SJSA1 (cell line): ENCODE measurements at places on chromosomes 1 and 21. TPM values are rescaled to one million over a fixed set of nuclear protein-coding genes. Genes with fewer than 3 reads are reported as not detected.

- DNase-seq: no peak
- no peak overlapping the region for H3K4me3 ChIP-seq
- H3K4me1 ChIP-seq: peaks cover 11% of the 10 kb centered on the region
- H3K27ac ChIP-seq: no peak overlapping the region
Measured at GRCh38 chr1:21670059-21670881, 1.1 kb upstream of the RAP1GAP start.

DNA sequence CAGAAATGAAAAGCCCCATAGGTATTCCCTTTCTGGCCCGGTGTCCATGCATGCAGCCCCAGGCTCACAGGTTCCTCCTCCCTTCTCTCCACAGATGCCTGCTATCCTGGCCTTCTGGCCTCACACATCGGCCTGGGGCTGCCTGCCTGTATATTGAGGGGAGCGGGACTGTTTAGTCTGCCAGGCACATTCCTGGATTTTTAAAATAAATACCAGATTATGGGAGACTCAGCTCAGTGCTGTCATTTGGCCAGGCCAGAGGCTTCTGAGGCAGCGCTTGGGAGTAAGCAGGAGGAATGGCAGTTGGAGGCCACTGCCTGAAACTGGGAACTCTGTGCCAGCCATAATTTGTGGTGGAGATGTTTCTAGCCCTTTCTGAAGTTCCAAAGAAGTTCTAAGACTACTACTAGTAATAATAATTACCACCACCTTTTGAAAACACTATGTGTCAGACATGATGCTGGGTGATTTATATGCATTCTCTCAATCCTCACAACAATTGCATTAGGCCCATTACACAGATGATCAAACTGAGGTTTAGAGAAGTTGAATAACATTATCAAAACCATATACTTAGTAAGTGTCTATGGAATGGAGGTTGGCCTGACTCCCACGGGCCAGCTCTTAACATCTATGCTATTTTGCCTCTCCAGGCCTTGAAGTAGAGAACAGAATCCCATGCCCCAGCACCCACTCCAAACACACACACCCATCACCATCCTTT, 107.6 kb downstream of the PLXNA2 start:
- peak; percentile 69 for DNase-seq
- H3K4me1 ChIP-seq: peaks cover 40% of the 10 kb centered on the region
- no peaks in the 10 kb centered on the region for H3K27me3 ChIP-seq
- peak overlapping the region; percentile 43 for H3K27ac ChIP-seq
- H3K36me3 ChIP-seq: peaks cover 28% of the 10 kb centered on the region; the same call in 1 of the 2 replicates

- DNase-seq: no peak
- H3K4me3 ChIP-seq: peak overlapping the region; percentile 95
- H3K27ac ChIP-seq: peak overlapping the region; percentile 87
- H3K27me3 ChIP-seq: no peaks in the 10 kb centered on the region
Measured at GRCh38 chr1:11100149-11100493, 452 bp upstream of the EXOSC10 start.

DNA sequence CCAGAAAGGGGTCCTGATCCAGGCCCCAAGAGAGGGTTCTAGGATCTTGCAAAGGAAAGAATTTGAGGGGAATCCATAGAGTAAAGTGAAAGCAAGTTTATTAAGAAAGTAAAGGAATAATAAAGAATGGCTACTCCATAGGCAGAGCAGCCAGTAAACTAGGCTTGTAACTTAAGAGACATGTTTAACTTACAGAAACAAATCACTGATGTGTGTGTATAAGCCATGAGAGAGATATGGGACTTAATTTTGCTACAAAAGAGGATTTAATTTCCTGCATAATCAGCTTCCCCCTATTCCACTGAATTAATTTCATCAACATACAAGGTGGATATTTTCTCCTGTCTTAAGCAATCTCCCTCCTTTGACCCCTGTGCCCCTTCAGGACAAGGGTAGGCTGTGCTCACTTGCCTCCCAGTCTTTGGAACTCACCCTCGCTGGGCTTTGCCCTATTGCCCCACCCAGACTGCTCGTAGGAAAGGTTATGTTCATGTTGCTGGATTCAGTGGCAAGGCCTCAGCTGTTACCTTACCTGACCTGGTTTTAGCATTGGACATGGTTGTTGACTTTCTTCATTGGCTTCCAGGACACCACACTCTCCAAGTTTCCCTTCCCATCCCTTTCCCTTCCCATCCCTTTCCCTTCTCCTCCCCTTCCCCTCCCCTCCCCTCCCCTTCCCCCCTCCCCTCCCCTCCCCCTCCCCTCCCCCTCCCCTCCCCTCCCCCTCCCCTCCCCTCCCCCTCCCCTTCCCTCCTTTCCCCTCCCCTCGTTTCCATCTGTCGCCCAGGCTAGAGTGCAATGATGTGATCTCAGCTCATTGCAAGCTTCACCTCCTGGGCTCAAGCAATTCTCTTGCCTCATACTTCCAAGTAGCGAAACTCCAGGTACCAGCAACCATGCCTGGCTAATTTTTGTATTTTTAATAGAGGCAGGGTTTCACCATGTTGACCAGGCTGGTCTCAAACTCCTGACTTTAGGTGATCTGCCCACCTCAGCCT, 44.6 kb downstream of the TBCE start:
- peaks cover 3% of the 10 kb centered on the region; the same call in 1 of the 2 replicates for H3K4me1 ChIP-seq
- H3K4me3 ChIP-seq: no peak overlapping the region
- H3K27me3 ChIP-seq: no peaks in the 10 kb centered on the region
- H3K36me3 ChIP-seq: peaks cover 12% of the 10 kb centered on the region; the same call in 1 of the 2 replicates
- DNase-seq: no peak
- H3K27ac ChIP-seq: no peak overlapping the region

- H3K4me3 ChIP-seq: no peak overlapping the region
- peaks cover 49% of the 10 kb centered on the region for H3K4me1 ChIP-seq
- peak overlapping the region; percentile 84 for H3K27ac ChIP-seq
- no peak for DNase-seq
Measured at GRCh38 chr1:244965185-244966030, 101.1 kb upstream of the HNRNPU start.

DNA sequence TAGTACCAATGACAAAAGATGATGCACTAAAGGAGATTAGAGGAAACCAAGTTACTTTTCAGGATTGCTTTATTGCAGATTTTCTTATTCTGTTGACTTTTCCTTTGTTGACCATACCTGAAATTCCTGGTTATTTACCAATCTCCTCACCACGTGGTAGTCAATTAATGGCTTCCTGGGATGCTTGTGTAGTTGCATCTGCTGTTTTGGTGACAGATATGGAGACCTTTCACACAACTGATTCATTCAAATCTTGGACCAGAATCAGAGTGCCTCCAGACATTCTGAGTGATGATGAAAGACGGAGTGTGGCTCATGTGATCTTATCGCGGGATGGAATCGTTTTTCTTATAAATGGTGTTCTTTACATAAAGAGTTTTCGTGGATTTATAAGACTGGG, 91.3 kb downstream of the CATSPERE start:
- H3K4me3 ChIP-seq: no peak overlapping the region
- H3K27me3 ChIP-seq: no peaks in the 10 kb centered on the region
- DNase-seq: no peak
- H3K4me1 ChIP-seq: no peaks in the 10 kb centered on the region
- no peaks in the 10 kb centered on the region for H3K36me3 ChIP-seq

- no peak overlapping the region for H3K27ac ChIP-seq
- no peak overlapping the region for H3K4me3 ChIP-seq
- no peaks in the 10 kb centered on the region for H3K36me3 ChIP-seq
- H3K4me1 ChIP-seq: no peaks in the 10 kb centered on the region
- DNase-seq: no peak
Measured at GRCh38 chr1:184838504-184838951, 83.9 kb upstream of the EDEM3 start.

DNA sequence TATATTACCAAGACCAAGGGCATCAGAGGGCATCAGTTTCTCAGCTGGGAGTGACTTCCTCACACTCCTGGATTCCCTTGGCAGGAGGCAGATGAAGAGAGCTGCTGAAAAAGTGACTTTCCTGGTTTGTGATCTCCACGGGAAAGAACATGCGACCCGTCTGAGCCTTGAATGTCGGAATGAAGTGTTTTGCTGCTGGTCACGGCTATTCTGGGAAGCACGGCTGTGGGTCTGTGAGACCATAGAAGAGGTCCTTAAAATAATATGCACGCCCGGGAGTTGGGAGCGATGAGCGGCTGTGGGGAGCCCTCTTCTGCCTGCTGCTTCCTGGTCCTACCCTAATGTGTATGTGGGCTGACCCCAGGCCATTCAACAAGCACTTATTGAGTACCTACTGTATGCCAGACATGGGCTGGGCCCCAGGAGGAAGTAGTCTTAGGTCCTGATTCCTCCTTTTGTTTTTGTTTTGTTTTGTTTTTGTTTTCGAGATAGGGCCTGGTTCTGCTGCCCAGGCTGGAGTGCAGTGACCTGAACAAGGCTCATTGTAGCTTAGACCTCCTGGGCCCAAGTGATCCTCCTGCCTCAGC, 13.2 kb upstream of the UMODL1 start:
- H3K4me3 ChIP-seq: no peak overlapping the region
- peak overlapping the region; percentile 83 for H3K27ac ChIP-seq
- H3K27me3 ChIP-seq: no peaks in the 10 kb centered on the region
- H3K36me3 ChIP-seq: no peaks in the 10 kb centered on the region
- H3K4me1 ChIP-seq: peaks cover 31% of the 10 kb centered on the region

DNA sequence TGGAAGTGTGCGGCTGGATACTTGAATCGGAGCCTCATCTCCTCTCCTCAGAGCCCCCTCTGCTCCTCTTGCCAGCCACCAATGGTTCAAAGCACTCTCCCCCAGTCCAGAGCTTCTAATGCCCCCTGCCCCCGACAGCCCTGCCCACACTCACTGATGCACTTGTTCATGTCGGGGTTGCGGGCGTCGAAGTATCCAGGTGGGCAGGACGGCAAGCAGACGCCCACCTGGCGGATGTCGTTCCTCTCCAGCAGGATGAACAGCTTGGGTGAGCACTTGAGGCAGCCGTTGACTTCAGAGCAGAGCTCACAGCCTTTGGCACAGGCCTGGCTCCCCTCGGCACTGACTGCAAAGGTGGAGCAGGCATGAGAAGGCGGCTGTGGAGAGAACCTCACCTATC, 18.4 kb downstream of the RSPO1 start:
- H3K27me3 ChIP-seq: peaks cover 84% of the 10 kb centered on the region
- H3K36me3 ChIP-seq: no peaks in the 10 kb centered on the region
- H3K27ac ChIP-seq: no peak overlapping the region
- H3K4me3 ChIP-seq: no peak overlapping the region
- H3K4me1 ChIP-seq: no peaks in the 10 kb centered on the region

- H3K27ac ChIP-seq: no peak overlapping the region
- no peak for DNase-seq
- no peaks in the 10 kb centered on the region for H3K36me3 ChIP-seq
- no peaks in the 10 kb centered on the region for H3K27me3 ChIP-seq
Measured at GRCh38 chr1:248793592-248793991, 32.1 kb downstream of the SH3BP5L start.

GRCh38 chr1:116232989-116233514, 121.9 kb downstream of the MAB21L3 start:
- H3K4me3 ChIP-seq: no peak overlapping the region
- no peak for DNase-seq
- no peak overlapping the region for H3K27ac ChIP-seq
- no peaks in the 10 kb centered on the region for H3K4me1 ChIP-seq

GRCh38 chr1:192489748-192490147, 85.8 kb upstream of the RGS1 start:
- DNase-seq: no peak
- H3K36me3 ChIP-seq: no peaks in the 10 kb centered on the region
- no peaks in the 10 kb centered on the region for H3K27me3 ChIP-seq

- H3K36me3 ChIP-seq: peaks cover 41% of the 10 kb centered on the region
- no peaks in the 10 kb centered on the region for H3K27me3 ChIP-seq
- no peak overlapping the region for H3K4me3 ChIP-seq
- no peak for DNase-seq
- H3K27ac ChIP-seq: no peak overlapping the region
Measured at GRCh38 chr1:151157067-151157531, 650 bp downstream of the TNFAIP8L2 start.

GRCh38 chr21:21007606-21008005, 9.4 kb downstream of the NCAM2 start:
- H3K36me3 ChIP-seq: no peaks in the 10 kb centered on the region
- H3K27me3 ChIP-seq: no peaks in the 10 kb centered on the region
- DNase-seq: no peak

- H3K4me3 ChIP-seq: no peak overlapping the region
- no peaks in the 10 kb centered on the region for H3K27me3 ChIP-seq
- peaks cover 18% of the 10 kb centered on the region for H3K36me3 ChIP-seq
- no peak overlapping the region for H3K27ac ChIP-seq
Measured at GRCh38 chr1:207863893-207864535, 46.9 kb downstream of the CD34 start.

GRCh38 chr1:227887697-227888403, 59.9 kb downstream of the WNT9A start:
- H3K4me3 ChIP-seq: peak overlapping the region; percentile 34
- H3K36me3 ChIP-seq: no peaks in the 10 kb centered on the region

GRCh38 chr21:42013376-42013775, 3.2 kb upstream of the ZBTB21 start:
- H3K4me3 ChIP-seq: no peak overlapping the region
- no peak for DNase-seq
- peaks cover 12% of the 10 kb centered on the region for H3K36me3 ChIP-seq
- no peak overlapping the region for H3K27ac ChIP-seq
- no peaks in the 10 kb centered on the region for H3K27me3 ChIP-seq

The FAM72D gene
- total RNA-seq: 1.4 and 2.9 TPM in 2 replicates

The FAM3B gene
- total RNA-seq: not detected in 2 replicates
